ENCODE measurements at places on chromosomes 6 and 20. TPM values are rescaled to one million over a fixed set of nuclear protein-coding genes. Genes with fewer than 3 reads are reported as not detected.

Gene HLA-DMB
- total RNA-seq, result 55.9 TPM

Gene SLC2A10
- total RNA-seq, result 93.2 TPM

Gene PPP1R3D
- 10.0 TPM for total RNA-seq

- no peaks in the 10 kb centered on the region for H3K27me3 ChIP-seq
- no peaks in the 10 kb centered on the region for H3K4me1 ChIP-seq
- H3K4me3 ChIP-seq, result no peak overlapping the region
- DNase-seq, result no peak
- H3K27ac ChIP-seq, result no peak overlapping the region
Measured at GRCh38 chr6:146420255-146420654, 123.4 kb upstream of the RAB32 start.

- peaks cover 14% of the 10 kb centered on the region for H3K4me1 ChIP-seq
- H3K36me3 ChIP-seq, result peaks cover 12% of the 10 kb centered on the region
- H3K4me3 ChIP-seq, result no peak overlapping the region
Measured at GRCh38 chr6:36114798-36115408, 15.4 kb upstream of the MAPK13 start.
